Cardiac fibroblast (primary cell): ENCODE measurements at places on chromosomes 2 and 18.

GRCh38 chr2:11687736-11688135 is 17.7 kb upstream of the NTSR2 start:
- no peak for DNase-seq

GRCh38 chr2:62287899-62288880 is 92.3 kb downstream of the B3GNT2 start:
- DNase-seq: peak; percentile 51

- DNase-seq: no peak
Measured at GRCh38 chr18:24588440-24588839, 128.0 kb downstream of the HRH4 start.

- no peak for DNase-seq
Measured at GRCh38 chr2:191857259-191857805, 10.4 kb upstream of the CAVIN2 start.

DNA sequence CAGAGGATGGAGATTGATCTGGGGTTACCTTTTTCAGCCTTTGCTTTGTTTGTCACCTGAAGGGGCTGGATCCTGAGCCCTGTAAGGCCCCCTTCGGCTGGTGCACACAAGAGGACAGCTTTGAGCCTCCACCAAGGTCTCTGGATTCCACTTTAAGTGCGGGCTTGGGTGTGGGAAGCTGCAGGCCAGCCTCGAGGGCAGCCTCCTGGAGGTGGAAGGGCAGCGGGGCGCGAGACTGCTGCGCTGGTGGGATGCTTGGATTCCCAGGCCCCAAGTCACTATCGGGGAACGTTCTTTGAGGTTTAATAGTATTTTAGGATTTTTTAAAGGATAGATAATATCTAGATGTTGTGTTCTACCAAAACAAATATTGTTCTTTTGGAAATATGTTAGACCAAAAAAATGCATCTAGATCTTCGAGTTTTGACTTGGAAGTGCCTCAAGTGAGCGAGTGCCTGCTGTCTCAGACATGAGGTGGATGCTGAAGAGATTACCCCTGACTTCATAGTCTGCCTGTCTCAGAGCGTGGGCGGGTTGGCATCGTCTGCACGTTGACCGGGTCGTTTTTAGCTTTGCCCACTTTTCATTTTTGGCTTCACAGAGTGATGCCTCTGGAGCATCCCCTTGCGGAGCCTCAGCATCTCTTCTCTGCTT is 113.8 kb downstream of the AGAP1 start:
- peak; percentile 57 for DNase-seq

- no peak for DNase-seq
Measured at GRCh38 chr2:240422658-240423329, 12.7 kb upstream of the GPC1 start.

- DNase-seq: no peak
Measured at GRCh38 chr2:86818957-86819356, 28.2 kb upstream of the CD8A start.

DNA sequence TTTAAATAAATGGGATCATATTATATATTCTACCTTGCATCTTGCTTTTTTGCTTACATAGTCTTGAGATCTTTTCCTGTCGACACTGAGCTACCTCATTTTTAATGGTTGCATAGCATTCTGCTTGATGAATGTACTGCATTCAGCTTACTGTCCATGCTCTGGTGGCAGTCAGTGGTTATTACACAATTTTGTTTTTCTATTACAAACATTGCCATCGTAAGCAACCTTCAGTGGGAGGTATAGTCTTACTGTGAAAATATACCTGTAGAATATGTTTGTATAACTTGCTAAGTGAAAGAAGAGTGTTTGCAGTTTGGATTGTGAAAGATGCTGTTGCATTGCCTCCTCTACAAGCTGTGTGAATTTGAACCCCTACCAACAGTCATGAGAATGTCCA is 43.4 kb downstream of the UBXN4 start:
- no peak for DNase-seq
